Foreskin keratinocyte (primary cell): ENCODE measurements at places on chromosomes 2 and 18.
A peak's percentile ranks its signal among the peaks of the same experiment; 100 is the strongest.

DNA sequence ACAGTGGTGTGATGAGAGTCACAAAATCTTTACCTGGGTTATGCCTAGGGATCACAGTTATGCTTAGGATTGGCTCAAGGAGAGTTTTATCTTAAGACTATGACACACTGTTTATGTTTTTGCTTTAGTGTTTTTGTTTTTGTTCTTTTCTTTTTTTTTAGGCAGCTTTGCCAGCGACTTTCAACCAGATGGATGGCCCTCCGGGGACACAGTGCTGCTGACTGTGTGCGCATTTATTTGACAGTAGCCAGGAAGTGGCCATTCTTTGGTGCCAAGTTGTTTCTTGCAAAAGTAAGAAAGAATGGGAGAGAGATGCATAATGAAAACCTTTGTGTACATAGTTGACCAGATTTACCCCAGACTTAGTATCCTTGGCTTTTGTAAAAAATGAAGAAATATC is 15.1 kb upstream of the DYNC2LI1 start:
- no peak for DNase-seq

- DNase-seq: no peak
These were observed 106.7 kb upstream of the PELI1 start for GRCh38 chr2:64250751-64251423.

DNA sequence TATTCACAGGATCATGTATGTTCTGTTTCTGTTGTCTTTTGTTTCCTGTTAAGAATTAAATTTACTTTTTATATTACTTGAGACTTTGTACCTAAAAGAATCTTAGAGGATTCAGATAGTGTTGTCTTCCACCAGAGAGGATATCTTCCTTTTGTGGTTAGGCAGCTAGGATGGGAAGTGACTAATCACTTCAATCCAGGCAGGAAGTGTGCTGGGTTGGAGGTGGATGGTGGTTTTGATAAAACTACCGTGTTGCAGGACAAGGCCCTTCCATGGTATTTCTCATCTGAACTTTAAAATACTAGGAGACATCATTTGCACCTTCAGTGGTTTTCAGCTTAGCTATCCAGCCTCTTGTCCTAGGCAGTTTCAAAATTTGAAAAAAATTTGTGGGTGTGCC is 728.6 kb upstream of the CDH2 start:
- peak; percentile 61 for DNase-seq

DNA sequence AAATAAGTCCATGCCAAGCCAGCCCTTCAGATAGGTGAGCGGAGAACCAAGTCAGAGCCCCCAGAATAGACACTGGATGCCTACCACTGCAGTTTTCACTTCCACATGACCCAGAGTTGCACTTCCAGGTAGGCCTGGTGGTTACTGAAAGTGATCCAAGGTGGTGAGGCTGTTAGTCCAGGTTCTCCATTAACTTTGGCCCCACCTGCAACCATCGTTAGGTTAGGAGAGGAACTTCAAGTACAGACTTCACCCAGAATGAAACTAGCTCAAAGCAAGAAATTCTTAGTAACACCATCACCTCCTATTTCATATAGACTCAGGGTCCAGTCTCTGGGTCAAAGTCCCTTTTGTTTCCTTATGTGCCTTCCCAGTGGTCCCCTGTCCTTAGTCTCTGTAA is 293.1 kb upstream of the ID2 start:
- no peak for DNase-seq

- DNase-seq: no peak
These were observed 364.5 kb upstream of the CDH2 start for GRCh38 chr18:28541276-28541930.

- DNase-seq: no peak
These were observed 56.2 kb upstream of the DYNC1I2 start for GRCh38 chr2:171630812-171631626.

DNA sequence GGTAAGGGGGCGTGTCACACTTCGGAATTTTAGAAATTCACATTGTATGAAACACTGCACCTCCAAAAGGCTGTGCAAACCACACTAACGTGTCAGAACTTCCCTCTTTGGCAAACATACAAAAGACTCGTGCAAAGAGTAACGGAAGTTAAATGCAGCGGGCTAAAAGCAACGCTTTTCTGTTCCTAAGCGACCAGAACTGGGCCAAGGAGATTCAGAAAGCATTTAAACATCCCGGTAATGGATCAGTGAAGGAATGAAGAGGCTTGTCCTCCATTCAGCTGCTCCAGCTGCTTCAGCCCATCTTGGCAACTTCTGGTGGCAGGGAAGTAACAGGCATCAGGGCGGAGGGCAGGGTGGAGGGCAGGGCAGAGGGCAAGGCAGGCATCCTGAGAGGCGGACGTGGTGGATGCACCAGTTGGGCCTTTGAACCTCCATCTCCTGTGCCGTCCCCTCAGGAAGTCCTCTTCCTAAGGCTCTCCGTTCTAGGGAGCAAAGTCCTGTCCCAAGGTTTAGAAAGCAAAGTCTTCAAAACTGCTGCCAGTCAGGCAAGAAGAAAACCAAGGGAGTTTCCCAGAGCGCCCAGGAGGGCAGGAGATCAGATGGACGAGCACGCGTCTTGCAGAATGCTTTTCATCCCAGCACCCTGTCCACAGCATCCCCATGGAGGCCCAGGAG is 230.7 kb downstream of the ZNF516 start:
- peak; percentile 83 for DNase-seq

DNA sequence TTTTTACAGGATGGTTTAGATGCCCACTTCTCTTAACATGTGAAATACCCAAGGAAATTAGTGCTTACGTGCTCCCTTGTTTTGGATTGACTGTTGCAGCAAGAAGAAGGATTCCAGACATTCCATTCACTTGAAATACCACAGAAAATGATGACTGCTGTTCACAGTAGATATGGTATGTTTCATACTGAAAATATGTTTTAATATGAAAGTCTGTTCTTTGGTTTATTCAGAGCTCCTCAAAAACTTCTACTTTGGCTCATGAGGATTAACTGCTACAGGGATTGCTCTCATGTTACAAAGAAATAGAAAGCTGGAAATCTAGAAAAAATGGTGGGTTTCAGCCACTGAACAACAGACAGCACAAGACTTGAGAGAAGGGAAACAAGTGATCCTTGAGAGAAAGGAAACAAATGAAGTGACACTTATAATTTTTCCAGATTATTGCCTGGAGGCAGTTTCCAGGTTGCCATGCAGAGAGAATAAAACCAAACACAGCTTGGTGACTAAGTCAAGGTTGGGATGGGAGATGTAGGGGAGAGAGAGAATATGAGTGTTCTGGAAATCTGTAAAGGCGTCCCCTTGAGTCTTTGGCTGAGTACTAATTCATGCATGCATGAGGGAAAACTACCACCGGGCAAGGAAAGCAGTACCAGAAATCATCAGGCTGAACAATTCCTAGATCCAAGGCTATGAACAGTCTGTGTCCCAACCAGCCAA is 348.1 kb downstream of the CLIP4 start:
- peak; percentile 80 for DNase-seq

- DNase-seq: no peak
These were observed 909 bp downstream of the ATP6V1C2 start for GRCh38 chr2:10722252-10722825.

GRCh38 chr2:150125188-150125587 is 362.3 kb downstream of the RND3 start:
- no peak for DNase-seq

DNA sequence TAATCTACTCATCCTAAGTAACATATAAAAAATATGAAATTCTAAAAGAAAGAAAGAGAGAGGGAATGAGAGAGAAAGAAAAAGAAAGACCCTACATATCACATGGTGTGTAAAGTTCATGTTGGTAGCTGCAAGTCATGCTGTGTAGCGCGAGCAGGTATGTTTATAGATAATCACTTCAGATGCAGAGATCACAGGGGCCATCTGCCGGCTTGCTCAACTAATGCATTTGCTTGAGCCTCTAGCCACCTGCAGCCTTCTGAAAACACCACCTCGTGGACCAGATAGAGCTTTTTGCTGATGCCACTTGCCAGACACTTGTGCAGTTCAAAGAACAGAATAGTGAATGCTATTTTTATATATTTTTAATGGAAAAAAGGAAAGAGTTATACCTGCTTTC is 37.6 kb downstream of the CDH7 start:
- no peak for DNase-seq

DNA sequence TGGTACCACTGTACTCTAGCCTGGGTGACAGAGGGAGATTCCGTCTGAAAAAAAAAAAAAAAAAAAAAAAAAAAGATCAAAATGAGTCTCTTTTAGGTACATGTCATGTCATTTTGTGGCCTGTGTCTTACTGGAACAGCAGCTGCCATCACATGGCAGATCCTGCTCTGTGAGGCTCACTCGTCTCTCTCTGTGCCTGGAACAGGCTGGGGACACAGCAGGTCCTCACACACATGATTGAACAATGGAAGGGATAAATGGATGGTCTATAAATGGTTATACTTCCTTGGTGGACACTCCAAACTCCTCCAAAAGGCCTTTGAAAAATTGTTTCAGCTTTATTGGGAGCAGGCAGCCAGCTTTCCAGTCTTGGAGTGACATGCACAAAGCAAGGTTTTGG is 236.2 kb upstream of the COPS8 start:
- DNase-seq: no peak

DNA sequence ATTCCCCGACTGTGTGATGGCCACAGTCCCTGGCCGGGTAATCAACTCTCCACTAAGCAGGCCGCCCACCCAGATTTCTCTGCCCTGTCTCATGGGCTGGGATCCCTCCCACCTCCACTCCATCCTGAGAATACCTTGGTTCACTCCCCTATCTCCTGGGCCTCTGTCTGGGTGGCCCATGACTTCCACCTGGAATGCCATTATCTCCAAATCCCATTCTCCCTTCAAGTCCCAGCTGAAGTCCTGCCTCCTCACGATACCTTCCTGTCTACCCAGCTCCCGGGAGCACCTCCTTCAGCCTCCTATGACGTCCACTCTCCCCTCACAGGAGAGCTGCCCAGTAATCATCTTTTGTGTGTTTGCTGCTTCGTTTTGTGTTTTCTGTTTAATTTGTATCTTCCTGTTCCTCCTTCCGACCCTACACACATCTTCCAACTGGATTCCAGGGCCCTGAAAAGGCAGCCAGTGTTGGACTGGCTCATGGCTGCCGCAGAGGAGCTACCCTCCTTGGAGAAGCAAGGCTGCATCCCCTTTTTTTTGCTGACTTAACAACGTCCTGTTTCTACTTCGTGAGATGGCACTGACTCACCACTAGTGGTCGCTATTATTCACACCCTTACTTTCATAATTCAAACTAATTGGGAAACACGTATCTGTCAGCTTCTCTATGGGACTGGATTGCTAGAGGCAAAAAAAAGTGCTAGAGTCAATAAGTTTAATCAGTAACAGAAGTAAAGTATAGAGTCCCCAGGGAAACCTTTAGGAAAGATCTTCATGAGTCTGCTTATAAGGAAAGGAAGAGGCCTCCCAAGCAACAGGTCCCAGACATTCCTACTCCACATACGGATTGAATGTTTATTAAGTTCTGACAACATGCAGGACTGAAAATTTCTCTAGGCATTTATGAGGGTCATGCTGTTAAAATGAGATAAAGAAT is 171.9 kb upstream of the GATA6 start:
- peak; percentile 25 for DNase-seq

DNA sequence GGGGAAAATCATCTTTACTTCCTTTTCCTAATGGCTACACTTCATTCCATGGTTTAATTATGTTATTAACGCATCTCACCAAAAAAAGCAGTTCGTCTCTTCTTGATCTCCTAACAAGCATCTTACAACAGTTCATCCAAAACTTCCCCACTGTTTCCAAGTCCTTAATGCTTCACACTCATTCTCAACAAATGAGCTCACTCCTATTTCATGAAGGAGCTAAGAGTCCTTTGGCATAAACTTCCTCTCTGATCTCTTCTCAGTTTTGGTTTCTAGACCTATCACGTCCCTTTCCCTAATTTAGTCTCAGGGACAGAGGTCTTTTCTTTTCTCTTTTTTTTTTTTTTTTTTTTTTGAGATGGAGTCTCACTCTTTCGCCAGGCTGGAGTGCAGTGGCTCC is 205.9 kb upstream of the SLC39A10 start:
- no peak for DNase-seq

- DNase-seq: no peak
These were observed 75.4 kb downstream of the CDK15 start for GRCh38 chr2:201881741-201882140.

DNA sequence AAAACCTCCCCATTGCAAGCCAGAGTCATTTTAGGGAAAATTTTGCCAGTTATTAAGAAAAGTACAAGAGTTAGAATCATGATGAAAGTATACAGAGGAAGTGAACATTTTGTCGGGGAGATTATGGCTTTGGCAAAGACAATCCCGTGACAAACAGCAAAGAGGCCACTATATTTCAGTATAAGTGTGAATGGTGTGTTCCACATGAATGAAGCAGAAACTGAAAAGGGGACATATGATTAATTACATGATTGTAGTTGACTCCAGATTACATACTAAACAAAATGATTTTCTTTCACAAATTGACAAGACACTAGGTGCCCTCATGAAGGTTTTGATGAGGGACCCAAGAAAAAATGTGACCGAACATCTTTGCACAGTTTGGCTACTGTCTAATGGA is 42.0 kb downstream of the SP140 start:
- no peak for DNase-seq

GRCh38 chr2:239601201-239601851 is 200.5 kb upstream of the HDAC4 start:
- DNase-seq: no peak

- DNase-seq: no peak
These were observed 66.5 kb upstream of the NEUROD1 start for GRCh38 chr2:181746844-181747243.

GRCh38 chr2:100393362-100393761 is 24.1 kb downstream of the CHST10 start:
- DNase-seq: no peak

- peak; percentile 13 for DNase-seq
These were observed 52.7 kb upstream of the CALCRL start for GRCh38 chr2:187500585-187501359.

DNA sequence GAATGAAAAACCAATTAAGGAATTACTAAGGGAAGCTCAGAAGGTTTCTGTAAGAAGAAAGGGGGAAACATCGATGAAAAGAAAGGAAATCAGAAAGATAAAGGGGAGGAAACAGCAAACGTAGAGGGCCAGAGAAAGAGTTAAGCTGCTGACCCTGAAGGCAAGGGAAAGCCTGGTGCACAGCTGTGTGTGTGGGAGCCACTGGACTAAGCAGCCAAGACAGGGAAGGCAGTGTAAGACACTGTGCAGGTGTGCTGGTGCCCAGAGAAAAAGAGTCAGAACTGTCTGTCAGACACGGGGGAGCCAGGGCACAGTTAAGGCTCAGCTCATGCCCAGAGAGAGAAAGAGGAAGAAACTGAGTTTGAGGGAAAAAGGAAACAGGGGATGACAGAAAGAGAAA is 104.0 kb downstream of the HIBCH start:
- no peak for DNase-seq

- DNase-seq: no peak
These were observed 17.2 kb upstream of the MAL start for GRCh38 chr2:95008306-95008705.
